ENCODE measurements at places on chromosomes 4 and X.

DNA sequence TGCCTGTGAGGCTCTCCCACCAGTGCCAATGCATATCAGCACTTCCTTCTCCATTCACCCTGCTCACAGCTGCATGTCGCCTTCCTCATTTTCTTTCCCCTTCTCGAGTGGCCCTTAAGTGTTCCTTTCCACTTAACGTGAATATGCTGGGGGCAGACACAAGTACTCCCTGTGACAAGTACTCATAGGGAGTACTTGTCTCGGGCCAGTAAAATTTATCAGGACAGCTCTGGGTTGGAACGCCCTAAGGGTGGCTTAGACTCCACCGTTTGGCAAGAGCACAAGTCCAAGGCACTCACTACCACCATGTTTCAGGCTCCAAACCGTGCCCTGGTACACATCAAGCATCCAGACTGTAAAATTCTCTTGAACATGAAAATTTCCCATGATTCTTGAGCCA, 3.9 kb upstream of the LDOC1 start:
- H3K27ac ChIP-seq = no peak overlapping the region
- no peak overlapping the region for H3K4me3 ChIP-seq
- no peaks in the 10 kb centered on the region for H3K27me3 ChIP-seq
- no peak for DNase-seq
- H3K4me1 ChIP-seq = no peaks in the 10 kb centered on the region

DNA sequence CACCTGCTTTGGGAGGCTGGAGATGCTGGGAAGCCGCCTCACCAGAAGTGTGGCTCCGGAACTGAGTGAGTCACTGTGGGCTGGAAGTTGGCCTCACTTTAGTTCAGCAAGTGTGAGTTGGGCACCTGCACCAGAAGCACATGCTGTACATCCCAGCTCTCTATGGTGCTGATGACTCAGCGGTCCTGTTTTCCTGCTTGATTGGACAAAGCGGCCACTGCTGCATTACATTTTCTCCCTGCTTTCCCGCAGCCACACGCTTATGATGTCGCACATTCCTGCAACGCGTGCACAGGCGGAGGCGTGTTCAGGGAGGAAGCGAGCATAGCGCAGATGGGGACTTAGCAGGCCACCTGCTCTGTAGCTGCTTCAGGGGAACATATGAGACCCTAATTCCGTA, 26.7 kb upstream of the CLDN34 start:
- H3K27ac ChIP-seq = no peak overlapping the region
- H3K27me3 ChIP-seq = no peaks in the 10 kb centered on the region
- no peaks in the 10 kb centered on the region for H3K36me3 ChIP-seq
- DNase-seq = no peak
- H3K4me3 ChIP-seq = no peak overlapping the region

DNA sequence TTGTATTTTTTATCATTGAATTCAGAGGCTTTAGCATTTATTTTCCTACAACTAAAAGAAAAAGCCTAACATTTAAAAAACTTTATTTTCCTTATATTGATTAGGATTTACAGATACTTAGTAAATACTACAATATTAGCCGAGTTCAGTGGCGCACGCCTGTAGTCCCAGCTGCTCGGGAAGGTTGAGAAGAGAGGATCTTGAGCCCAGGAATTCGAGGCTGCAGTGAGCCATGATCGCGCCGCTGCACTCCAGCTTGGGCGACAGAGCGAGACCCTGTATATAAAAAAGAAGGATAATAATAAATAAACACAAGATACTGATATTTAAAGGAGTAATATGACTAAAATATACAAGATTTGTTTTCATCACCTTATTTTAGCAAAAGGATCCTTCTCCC, 681 bp upstream of the UPF3B start:
- no peaks in the 10 kb centered on the region for H3K4me1 ChIP-seq
- no peaks in the 10 kb centered on the region for H3K36me3 ChIP-seq

DNA sequence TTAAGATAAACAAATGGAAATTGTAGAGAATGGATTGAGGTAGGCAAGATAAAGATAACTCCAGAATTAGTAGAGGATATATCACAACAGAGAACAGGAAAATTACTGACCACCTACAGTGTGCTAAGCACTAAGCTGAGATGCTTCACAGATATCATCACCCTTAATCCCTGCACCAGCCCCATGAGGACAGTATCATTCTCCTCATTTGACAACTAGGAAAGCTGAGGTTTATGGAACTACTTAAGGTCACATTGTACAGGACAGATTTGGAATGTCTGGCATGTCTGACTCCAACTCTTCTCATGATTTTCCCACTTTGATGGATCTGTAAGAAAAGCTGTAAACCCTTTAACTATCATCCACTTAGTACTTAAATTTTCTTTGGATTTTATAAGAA, 95.5 kb downstream of the CASK start:
- H3K4me3 ChIP-seq = no peak overlapping the region
- H3K27me3 ChIP-seq = no peaks in the 10 kb centered on the region
- no peak for DNase-seq
- no peaks in the 10 kb centered on the region for H3K36me3 ChIP-seq
- H3K27ac ChIP-seq = no peak overlapping the region

DNA sequence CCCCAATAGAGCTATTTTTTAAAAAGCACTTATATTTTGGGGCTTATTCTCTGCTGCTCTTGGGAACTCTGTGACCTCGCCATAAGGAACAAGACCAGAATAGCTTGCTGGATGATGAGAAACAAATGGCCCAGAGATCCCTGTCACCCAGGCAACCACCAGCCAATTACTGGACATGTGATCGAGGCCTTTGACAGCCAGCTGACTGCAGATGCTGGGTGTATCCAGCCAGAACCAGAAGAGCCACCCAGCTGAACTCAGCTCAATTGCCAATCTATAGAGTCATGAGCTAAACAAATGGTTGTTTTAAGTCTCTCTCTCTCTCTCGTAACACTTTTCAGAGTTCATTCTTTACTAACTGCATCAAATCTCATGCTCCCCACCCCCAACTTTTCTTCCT, 24.4 kb upstream of the CITED1 start:
- no peaks in the 10 kb centered on the region for H3K36me3 ChIP-seq
- DNase-seq = no peak
- H3K4me3 ChIP-seq = no peak overlapping the region
- no peaks in the 10 kb centered on the region for H3K27me3 ChIP-seq
- no peak overlapping the region for H3K27ac ChIP-seq
- H3K4me1 ChIP-seq = no peaks in the 10 kb centered on the region

- no peak overlapping the region for H3K27ac ChIP-seq
- no peaks in the 10 kb centered on the region for H3K36me3 ChIP-seq
These were observed 185.9 kb downstream of the DHRSX start for GRCh38 chrX:2314831-2315365.

- no peaks in the 10 kb centered on the region for H3K4me1 ChIP-seq
- no peak overlapping the region for H3K4me3 ChIP-seq
- no peaks in the 10 kb centered on the region for H3K36me3 ChIP-seq
- H3K27me3 ChIP-seq = no peaks in the 10 kb centered on the region
- H3K27ac ChIP-seq = no peak overlapping the region
These were observed 29.9 kb upstream of the UBE2NL start for GRCh38 chrX:143854006-143854405.

- H3K27ac ChIP-seq = peak overlapping the region; percentile 94
- H3K27me3 ChIP-seq = no peaks in the 10 kb centered on the region
- H3K4me3 ChIP-seq = no peak overlapping the region
These were observed 158.7 kb downstream of the SPRY1 start for GRCh38 chr4:123555233-123555806.

DNA sequence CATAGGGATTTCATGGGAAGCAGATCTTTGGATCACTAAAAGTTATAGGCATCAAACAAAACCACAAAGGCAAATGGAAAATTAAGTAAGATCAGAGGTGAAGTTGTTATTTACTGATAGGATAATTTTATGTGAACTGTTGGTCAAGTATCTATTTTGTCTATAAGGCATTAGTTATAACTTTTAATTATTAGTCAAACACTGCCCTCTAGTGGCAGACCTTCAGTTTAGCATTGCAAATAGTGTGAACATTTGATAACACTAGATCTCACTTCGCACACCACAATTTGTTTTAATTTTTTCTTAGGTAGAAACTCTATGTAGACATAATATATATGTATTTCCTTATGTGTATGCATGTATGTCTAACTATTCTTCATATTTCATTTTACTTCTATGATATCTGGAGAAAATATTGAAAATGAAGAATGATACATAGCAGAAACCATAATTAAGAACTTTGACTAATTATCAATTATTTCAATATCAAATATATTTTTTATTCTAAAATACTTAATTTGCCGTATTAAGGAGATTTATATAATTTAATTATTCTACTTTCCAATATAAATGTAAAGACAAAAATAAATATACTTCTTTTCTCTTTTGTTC, 214.5 kb upstream of the TACR3 start:
- H3K36me3 ChIP-seq = no peaks in the 10 kb centered on the region
- H3K27me3 ChIP-seq = no peaks in the 10 kb centered on the region
- H3K4me1 ChIP-seq = no peaks in the 10 kb centered on the region
- no peak overlapping the region for H3K27ac ChIP-seq
- DNase-seq = peak; percentile 78

GRCh38 chr4:129823105-129823504, 727.2 kb downstream of the C4orf33 start:
- H3K27me3 ChIP-seq = no peaks in the 10 kb centered on the region
- H3K4me1 ChIP-seq = no peaks in the 10 kb centered on the region
- H3K27ac ChIP-seq = no peak overlapping the region
